Glutamatergic neuron (in vitro differentiated cells): ENCODE measurements at places on chromosomes 7 and 10. TPM values are rescaled to one million over a fixed set of nuclear protein-coding genes. Genes with fewer than 3 reads are reported as not detected.

TRPV6 gene
- total RNA-seq = 0.27 TPM

GALNT17 gene
- total RNA-seq = 42.0 TPM

MTURN gene
- total RNA-seq = 32.6 TPM

DOCK1 gene
- 19.7 TPM for total RNA-seq

DNA sequence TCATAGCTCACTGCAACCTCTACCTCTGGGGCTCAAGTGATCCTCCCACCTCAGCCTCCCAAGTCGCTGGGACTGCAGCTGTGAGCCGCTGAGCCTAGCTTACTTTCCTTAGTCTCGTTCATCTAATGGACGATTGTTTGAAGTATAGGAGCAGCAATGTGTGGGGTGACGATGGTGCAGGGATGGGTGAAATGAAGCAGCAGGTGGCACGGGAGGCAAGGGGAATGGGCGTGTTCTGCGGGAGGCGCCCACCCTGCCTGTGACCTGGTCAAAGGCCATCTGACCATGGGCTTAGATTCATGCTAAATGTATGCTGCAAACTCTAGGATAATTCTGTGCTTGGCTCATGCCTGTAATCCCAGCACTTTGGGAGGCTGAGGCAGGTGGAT lies 210.7 kb downstream of the MAD1L1 start:
- no peak for DNase-seq

- DNase-seq = no peak
These were observed 413.6 kb downstream of the PLXNA4 start for GRCh38 chr7:132162556-132163144.

GRCh38 chr10:68067029-68067428 lies 8.1 kb downstream of the HERC4 start:
- no peak for DNase-seq
